ENCODE measurements at places on chromosomes 4 and X. TPM values are rescaled to one million over a fixed set of nuclear protein-coding genes. Genes with fewer than 3 reads are reported as not detected.

GRCh38 chr4:74878323-74878722 is 54.6 kb upstream of the PARM1 start:
- no peak for DNase-seq

DNA sequence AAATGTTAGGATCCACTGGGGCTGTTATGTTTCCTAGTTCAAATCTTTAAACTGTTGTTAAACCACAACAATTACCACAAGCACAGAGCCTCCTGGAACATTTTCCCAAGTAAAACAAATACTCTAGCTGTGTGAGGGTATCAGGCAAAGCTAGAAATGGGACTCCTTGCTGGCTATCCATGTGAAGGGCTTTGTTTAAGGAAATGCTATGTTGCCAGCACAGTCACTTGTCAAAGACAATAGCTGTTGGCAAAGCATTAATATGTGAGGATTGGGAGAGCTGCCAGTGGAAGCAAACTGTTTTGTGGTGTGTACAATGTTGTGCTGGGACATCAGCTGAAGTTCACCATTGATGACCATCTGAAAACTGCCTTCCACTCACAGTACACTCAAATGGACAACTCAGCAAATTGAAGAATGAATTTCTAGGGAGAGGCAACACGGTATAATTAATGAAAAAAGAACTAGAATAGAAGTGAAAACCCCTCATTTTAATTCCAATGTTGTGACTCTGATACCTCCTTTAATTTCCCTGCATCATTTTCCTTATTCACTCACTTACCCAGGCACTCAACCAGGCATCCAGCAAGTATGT is 100.8 kb downstream of the ANXA3 start:
- no peak for DNase-seq

Gene TEX13D
- polyA plus RNA-seq, result not detected

- no peak for DNase-seq
These were observed 849.4 kb upstream of the DIAPH2 start for GRCh38 chrX:95835223-95835622.

Gene GAGE12F
- not detected for polyA plus RNA-seq

- DNase-seq, result peak; percentile 52
These were observed 13.0 kb upstream of the TMEM156 start for GRCh38 chr4:39044956-39045826.

- no peak for DNase-seq
These were observed 9.4 kb downstream of the TASL start for GRCh38 chrX:30568136-30568535.

GRCh38 chrX:45903781-45904201 is 641.4 kb downstream of the ZNF674 start:
- DNase-seq, result no peak

GRCh38 chrX:133542476-133542875 is 127.2 kb upstream of the GPC4 start:
- no peak for DNase-seq

DNA sequence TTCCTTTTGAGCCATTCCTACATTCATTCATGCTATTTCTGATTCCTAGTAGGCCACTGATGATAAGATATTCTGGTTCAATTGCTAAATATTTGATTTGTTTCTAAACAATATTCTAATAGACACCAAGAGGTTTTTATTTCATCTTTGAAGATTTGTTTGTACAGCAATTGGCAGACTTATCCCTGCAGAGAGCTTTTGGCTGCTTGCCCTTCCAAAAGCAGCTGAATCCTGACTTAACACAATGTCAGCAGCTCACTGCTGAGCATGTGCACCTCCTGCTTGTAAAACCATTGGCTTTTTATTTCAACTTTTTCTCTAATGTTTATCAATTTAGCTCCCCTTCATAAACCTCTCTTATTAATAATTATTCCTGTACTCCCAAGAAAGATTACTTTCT is 45.3 kb downstream of the MMRN1 start:
- no peak for DNase-seq

Gene OTUD6A
- not detected for polyA plus RNA-seq

DNA sequence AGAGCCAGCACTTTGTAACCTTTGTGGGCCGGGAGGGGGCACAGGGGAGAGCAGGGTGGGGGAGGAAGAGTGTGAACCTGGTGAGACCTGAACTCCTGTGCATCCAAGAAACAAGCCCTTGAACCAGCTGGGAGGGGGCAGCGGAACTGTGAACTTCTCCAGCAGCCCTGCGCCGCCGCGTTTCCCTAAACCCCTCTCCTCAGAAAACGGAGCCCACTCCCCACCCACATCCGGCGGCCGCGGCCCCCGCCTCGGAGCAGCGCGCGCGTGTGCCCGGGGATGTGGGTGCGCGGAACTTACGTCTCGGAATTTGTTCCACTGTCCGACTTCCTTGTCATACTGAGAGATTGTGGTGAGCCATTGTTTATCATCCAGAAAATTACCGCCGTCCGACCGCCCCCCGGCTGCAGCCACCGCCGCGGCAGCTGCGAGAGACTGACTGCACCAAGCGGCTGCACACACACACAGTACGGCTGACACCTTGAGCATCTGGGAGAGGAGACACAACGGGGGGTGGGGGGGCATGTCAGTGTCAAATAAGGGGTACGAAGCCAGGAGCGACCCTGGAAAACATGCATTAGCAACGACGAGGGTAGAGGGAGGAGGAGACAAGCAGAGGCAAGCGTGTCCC is 494 bp downstream of the SPOCK3 start:
- no peak for DNase-seq

Gene PLP1
- polyA plus RNA-seq, result 1.2 TPM

DNA sequence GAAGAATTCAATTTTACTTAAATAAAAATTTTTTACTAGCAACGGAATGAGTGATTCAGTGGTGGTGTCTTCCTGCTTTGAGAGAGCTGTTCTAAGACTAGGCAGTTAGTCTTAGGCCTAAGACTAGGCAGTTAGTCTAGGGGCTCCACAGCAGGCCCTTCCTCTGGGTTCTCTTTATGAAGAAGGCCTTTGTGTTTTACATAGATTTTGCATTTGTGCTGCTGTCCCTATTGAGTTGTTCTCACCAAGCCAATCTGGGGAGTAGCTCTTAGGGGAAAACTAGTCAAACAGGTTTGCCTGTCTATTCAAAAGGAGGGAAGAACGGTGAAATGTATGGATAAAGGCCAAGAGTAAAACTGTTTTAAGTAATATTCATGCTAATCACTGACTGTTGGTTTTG is 7.6 kb downstream of the UGT8 start:
- DNase-seq, result no peak

Gene ETNPPL
- polyA plus RNA-seq, result 0.44 TPM

- no peak for DNase-seq
These were observed 788.4 kb downstream of the RPA4 start for GRCh38 chrX:97672138-97672537.

Gene SHROOM3
- polyA plus RNA-seq, result 0.01 TPM
